ENCODE measurements at places on chromosomes 3 and 15.
A peak's percentile ranks its signal among the peaks of the same experiment; 100 is the strongest.

- no peak for DNase-seq
Measured at GRCh38 chr3:50436114-50436674, 67.2 kb downstream of the CACNA2D2 start.

DNA sequence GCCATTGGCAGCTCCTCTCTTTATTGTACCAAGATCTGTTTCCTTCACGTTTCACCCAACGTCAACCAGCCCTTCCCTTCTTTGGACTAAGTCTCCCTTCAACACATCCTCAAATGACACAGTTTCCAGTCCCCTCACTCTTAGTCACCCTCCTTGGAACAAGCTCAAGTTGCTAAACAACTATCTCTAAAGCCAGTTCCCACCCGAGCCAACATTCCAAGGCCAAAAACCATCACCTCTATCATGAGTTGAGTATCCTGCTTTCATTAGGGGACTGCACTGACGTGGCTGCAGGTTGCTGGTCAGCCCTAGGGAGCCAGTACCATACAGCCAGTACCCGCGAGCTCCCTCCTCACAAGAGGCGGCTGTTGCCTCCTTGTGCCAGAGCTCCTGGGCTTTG lies 73.8 kb downstream of the LIPC start:
- DNase-seq, result no peak

- DNase-seq, result no peak
Measured at GRCh38 chr3:38022301-38022700, 7.1 kb downstream of the PLCD1 start.

- peak; percentile 39 for DNase-seq
Measured at GRCh38 chr3:70531063-70531657, 218.7 kb upstream of the MDFIC2 start.

DNA sequence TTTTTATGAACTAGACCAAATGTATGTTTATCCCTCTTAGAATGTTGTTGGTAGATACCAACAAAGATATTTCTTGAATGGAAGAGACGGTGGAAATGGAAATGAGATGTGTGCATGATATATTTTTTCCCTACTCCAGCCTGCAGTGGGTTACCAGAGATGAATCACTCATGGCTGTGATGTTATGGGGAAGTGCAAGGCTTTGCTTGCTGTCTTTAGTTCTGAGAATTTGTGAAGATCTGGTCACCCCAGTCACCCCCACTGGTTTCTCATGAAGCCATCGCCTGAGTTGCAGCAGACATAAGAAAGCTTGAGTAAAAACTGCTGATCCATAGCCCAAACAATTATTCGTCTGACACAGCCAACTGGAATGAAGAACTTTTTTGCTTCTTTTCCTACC lies 78.1 kb upstream of the EOMES start:
- DNase-seq, result no peak

- DNase-seq, result no peak
Measured at GRCh38 chr15:50210462-50211157, 28.6 kb downstream of the SLC27A2 start.

DNA sequence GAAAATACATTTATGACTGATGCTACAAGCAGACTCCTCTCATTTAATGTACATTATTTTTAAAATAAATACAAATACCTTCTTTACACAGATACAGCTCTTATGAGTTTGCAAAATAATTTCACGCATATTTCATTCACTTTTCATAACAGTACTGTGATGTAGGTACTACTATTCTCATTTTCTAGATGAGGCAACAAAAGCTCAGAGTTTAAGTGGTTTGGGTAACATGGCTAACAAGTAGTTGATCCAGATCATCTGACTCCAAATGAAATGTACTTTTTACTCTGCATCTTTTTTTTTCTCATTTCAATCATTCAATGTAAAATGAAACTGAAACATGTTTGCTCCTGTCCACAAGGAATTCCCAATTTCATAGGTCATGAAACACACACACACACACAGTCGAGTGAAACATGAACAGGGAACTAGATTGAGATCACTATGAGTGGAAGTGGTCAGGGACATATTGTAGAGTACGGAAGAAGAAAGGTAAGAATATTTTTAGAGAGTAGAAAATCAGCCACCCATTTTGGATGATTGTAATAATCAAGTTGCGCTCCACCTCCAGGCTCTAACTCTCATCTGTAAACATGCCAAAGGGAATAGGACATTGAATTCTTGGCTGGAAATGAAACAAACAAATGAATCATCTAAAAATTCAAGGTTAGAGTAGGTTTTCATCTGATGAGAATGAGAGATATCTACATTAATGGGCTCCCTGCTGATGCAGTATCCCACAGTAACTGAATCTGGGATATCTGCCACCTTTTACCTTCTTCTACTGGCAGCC lies 92.4 kb downstream of the CLDN1 start:
- DNase-seq, result no peak

DNA sequence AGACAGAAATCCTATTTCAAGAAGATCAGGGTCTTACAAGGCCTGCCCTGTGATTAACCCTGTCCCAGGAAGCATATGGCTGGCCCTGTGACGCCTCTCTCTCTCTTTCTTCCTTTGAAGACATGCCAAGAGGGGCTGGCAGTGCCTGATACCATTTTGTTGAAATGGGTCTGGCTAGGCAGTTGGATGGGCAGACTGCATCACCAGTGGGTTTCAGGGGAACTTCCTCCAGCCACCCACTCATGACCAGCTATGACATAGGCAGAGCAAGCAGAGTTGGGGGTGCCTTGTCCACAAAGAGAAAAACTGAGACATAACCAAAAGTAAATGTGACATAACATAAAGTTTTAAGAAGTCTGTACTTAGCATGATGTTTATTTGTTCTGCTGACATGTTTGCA lies 31.4 kb upstream of the MANF start:
- DNase-seq, result no peak

GRCh38 chr15:32730677-32731654 lies 13.2 kb downstream of the GREM1 start:
- peak; percentile 62 for DNase-seq

- DNase-seq, result no peak
Measured at GRCh38 chr3:175704366-175705055, 845.4 kb downstream of the NAALADL2 start.

GRCh38 chr3:127454051-127454450 lies 136.5 kb downstream of the TPRA1 start:
- no peak for DNase-seq

DNA sequence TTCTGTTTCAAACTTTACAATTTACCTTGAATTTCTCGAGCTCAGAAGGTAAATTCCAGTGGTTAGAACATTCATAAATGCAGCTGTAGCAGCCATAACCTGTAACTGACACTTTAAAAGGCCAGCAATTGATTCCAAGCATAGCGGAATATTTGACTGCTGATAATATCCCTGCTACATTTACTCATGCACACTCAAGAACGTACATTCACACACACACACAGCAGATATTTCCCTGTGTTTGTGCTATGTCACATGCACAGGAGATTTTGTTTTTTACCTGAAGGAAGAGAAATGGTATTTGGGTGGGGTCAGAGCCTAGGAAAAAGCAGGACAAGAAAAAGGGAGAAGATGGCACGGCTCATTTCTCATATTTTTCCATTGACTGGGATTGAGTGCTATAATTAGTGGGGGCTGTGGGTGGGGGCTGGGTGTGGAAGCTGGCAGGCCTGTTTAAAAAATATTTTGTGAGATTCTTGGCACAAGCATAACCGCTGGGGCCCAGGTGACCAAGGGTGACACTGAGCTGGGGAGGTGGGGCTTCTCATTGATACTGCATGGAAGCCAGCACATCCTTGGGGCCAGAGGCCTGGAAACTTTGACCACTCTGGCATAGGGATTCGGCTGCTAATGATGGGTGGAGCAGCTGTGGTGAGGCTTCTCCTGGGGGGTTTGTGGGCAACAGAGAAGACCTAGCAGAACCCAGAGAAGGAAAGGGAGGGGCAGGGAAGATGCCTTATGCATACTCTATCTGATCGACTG lies 88.9 kb upstream of the TPRG1 start:
- DNase-seq, result no peak

DNA sequence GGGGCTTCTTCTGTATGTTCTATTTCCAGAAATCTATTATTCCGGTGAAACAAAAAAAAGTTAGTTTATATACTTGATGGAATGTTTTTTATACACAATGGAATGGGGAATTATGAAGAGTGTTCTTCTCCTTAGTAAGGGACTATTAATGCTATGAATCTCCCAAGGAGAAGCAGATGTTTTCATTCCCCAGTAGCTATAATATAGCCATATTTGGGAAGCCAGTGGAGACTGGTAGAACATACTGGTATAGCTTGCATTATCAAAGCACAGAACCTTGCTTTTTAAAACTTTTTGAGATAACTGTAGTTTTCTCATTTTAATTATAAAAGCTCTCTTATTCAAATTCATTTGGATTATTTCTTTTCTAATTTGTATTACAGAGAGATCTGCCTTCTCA lies 38.3 kb downstream of the ADGRG7 start:
- no peak for DNase-seq

- DNase-seq, result no peak
Measured at GRCh38 chr15:36996121-36996520, 104.2 kb downstream of the MEIS2 start.

GRCh38 chr3:148790851-148791735 lies 36.5 kb upstream of the CPB1 start:
- DNase-seq, result no peak

- peak; percentile 8 for DNase-seq
Measured at GRCh38 chr3:42114130-42114725, 23.1 kb downstream of the TRAK1 start.

DNA sequence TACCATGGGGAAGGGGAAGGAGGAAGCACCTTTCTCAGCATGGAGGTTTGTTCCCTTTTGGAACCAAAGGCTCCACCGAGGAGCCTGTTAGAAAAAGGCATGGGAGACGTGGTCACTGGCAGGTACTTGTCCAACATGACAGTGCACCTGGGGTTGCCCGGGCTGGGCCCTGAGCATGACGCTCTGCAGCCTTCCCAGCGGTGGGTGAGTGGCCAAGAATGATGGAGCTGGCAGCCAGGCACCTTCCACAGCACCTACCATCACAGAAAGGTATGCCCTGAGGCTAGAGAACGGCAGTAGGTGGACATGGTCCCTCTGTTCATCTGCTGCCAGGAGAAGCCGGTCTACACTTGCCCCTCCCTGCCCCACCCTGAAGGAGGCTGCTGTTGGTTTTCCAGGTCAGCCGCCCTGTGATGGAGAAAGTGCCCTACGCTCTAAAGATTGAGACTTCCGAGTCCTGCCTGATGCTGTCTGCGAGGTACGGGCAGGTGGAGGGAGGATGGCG lies 29.0 kb upstream of the NR2C2 start:
- no peak for DNase-seq

DNA sequence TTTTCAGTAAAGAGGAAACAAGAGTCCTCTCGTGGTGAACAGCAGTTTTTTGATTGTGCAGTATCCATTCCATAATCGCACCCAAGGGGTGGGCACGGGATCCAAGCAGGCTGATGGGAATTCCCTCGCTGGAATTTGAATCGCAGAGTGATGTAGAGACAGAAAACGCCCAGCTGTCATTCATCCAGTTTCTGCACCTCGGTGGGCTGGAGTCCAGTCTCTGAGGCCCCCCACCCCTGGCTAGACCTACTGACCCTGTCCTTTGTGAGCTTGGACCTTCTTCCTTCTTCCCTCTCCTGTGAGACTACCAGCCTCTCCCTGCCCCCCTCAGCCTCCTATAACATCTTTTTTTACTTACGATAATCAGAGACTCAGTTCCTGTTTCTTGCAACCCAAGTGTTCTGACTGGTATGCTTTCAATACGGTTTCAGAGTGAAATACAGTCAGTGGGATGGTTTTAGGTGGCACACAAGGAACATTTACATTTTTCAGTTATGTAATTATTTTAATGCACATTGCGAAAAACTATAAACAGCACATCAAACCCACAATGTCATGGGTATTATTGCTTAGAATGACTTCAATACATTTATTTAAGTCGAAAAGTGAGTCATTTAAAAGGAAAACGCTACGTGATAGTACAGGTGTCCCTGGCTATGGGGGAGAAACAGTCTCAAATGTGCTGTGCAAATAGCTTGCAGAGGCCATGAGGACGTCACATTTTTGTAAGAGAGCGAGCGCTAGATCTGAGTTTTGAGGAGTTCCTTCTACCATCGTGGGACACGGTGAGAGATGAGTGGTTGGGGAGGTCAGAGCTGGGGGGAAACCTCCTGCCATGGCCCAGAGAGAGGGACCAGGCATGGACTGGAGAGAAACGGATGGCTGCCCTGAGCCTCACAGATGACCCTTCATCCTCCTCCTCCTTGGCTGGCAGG lies 37.5 kb upstream of the CHST2 start:
- DNase-seq, result no peak

DNA sequence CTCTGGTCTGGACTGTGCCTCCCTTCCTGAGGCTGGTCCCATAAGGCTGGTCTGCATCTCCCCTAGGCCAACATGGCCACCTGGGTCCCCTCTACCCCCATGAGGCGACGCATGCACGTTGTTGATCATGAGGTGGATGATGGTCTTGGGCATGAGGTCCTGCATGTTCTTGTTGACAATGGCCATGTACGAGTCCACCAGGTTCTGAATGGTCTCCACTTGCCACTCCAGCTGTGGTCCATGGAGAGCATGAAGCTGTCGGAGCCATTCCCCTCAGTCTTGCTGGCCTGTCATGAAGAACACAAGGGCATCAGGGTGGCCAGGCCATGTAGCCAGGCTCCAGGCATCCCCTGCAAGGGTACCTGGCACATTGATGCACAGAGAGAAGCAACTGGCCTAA lies 27.1 kb upstream of the CSPG4 start:
- DNase-seq, result no peak

DNA sequence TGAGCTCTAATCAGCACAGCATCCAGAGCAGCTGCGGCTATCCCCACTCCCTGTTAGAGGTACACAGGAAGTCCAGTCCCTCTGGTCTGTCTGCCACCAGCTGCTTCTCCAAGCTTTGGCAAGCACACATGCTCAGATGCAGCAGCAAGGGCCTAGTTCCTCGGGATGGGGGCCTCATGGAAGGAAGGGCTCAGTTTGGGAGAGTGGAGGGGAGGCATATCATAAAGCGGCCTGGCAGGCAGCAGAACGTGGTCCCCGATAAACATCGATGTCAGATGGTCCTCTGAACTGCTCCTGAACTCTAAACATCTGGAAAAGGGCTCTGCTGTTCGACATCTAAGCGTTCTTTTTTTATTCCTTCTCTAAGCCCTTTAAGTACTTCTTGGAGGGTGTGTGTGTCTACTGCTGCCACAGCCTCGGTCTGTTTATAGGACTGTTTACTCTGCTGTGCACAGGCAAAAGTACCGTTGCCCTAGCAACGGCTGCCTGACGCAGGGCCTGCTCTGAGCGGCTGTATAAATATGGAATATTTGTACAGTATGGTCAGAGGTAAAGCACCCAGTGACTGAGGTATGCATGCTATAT lies 74.6 kb downstream of the PRICKLE2 start:
- DNase-seq, result peak; percentile 66

DNA sequence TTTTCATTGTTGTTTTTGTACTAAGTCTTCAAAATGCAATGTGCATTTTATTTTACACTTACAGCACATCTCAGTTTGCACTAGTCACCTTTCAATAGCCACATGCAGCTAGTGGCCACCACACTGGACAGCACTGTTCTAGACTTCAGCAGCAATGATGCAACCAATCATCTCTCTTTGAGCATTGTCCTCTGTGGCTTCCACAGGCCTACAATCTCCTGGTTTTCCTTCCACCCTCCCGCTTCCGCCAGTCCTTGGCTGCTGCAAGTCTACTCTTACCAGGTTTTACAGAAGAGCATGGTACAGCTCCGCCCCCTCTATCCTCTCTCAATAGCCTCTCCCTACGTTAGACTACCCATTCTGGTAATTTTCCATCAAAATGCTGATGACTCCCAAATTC lies 25.1 kb upstream of the FSIP1 start:
- no peak for DNase-seq
